Activated CD8-positive, alpha-beta memory T cell treated with anti-CD3 and anti-CD28 coated beads for 1 hour (primary cell): ENCODE measurements at places on chromosomes 3 and 15.

DNA sequence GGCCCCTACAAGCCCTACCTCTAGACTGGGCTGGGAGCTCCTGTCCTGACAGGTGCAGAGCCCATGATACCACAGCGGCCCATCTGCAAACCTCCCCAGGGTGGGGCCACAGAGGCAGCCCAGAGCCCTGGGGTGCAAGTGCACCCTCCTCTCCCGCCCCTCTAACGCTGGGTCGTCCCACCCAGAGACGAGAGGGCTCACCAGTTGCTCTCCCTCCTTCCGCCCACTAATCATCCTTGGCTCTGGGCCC is 742 bp downstream of the TNK2 start:
- DNase-seq = no peak

GRCh38 chr15:29674661-29675533 is 147.4 kb downstream of the TJP1 start:
- DNase-seq = no peak

GRCh38 chr15:52262364-52262763 is 33.2 kb downstream of the MYO5C start:
- DNase-seq = no peak

DNA sequence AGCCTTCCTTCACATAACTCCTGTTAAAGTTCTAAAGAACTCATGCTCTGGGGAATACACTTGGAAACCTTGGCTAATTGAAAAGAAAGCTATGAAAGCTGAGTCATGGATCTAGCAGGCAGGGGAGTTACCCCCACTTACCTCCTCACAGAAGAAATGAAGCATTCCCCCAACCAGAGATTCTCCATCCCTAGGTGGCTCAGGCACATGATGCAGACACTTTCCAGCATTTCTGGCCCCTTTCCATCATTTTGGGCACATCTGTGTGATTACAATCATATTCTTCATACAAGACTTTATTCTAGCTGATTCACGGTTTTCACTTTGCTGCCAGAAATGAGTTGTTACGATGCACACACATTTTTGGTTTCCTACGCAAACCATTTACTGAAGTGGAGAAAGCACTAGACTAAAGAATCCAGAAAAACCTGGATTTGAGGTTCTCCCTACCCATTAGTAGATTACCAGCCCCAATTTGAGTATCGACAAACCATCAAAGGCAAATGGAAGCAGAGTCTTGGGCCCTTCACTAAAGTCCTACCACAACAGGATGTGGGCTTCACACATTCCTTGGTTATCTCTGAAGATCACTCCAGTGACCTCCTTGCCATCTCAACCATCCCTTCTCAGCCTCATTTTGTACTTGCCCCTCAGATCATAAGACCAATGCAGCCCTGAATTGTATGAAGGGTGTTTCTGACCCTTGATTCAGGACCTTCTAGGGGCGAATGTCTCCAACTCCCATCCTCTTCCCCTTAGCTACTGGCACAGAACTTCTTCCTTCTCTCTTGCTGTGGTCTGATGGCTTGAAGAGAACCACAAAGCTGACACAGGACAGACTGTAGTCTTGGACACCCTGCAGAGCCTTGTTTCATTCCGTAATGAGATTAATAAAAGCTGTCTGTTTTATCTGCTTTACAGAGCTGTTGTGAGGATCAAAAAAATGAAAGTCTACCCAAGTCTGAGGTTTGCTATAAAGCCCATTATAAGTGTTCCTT is 42.5 kb upstream of the SNRK start:
- DNase-seq = no peak

DNA sequence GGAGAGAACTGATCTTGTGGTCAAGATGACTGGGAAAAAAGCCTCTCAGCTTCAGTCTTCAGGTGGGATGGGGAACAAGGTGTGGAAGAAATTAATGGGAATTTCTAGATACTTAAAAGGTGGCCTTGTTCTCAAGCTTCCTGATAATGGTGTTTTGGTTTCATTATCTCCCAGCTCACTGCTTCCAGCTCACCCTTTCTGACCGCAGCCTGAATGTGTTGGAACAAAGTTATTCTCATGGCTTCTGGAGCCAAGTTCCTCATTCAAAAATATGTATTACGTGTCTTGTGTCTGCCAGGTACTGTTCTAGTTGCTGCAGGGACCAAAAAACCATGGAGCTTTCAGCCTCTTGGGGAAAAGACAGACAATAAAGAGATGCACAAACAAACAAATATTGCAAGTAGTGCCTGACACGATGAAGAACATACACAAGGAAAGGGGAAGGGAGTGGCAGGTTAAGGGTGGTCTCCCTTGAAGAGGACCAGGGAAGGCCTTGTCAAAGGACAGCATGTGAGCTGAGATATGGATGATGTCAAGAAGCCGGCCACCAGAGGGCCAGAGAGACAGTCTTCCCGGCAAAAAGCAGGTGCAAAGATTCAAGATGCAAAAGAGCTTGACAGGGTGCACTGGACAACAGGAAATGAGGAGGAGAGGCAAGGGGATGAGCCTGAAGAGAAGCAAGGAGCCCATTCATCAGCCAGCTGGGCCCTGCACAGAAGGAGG is 35.5 kb downstream of the ARRDC4 start:
- DNase-seq = no peak

GRCh38 chr3:51605938-51606337 is 65.1 kb upstream of the TEX264 start:
- no peak for DNase-seq

- no peak for DNase-seq
These were observed 2.2 kb downstream of the CCDC32 start for GRCh38 chr15:40562691-40563090.

GRCh38 chr3:39809995-39810595 is 686 bp downstream of the MYRIP start:
- no peak for DNase-seq

- no peak for DNase-seq
These were observed 2.2 kb downstream of the CDCP1 start for GRCh38 chr3:45143673-45144671.

DNA sequence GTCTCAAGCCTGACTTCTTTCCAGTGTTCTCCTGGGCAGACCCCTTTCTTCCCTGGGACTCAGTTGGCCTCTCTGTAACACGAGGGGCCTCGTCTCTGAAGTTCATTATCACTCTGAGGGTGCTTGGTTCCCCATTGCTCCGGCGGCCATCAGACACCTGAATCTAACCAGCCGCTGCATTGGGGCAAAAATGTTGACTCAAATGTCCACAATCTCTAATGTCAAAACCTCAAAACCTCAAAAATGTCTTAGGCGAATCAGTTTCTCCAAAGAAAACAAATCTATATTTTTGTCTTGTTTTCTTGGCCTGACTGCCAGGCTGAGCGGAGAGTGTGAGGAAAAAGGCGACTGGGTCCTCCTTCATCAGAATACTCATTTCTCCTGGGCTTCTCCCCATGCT is 220.7 kb downstream of the VPS13C start:
- no peak for DNase-seq

GRCh38 chr15:61119556-61119955 is 109.5 kb downstream of the RORA start:
- no peak for DNase-seq

GRCh38 chr3:12187448-12188327 is 29.0 kb upstream of the TIMP4 start:
- no peak for DNase-seq

- DNase-seq = no peak
These were observed 45.1 kb upstream of the PLXND1 start for GRCh38 chr3:129651435-129652202.

DNA sequence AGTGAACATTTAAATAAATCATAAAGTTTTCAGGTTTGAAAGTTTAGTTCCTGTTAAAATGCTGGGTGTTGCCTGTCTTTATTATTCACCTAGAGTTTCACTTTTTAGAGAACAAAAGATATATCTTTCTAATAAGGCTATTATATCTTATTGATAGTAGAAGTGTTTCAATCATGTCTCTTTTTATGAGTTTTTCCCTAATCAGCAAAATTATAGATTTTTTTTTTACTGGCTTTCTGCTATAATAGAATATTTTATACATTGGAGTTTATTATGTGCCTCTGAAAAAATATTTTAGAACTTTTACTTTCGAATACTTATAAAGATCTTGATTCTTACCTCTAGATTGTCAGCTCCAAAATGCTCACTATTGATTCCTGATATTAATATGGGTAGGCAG is 131.5 kb downstream of the BBX start:
- DNase-seq = no peak

DNA sequence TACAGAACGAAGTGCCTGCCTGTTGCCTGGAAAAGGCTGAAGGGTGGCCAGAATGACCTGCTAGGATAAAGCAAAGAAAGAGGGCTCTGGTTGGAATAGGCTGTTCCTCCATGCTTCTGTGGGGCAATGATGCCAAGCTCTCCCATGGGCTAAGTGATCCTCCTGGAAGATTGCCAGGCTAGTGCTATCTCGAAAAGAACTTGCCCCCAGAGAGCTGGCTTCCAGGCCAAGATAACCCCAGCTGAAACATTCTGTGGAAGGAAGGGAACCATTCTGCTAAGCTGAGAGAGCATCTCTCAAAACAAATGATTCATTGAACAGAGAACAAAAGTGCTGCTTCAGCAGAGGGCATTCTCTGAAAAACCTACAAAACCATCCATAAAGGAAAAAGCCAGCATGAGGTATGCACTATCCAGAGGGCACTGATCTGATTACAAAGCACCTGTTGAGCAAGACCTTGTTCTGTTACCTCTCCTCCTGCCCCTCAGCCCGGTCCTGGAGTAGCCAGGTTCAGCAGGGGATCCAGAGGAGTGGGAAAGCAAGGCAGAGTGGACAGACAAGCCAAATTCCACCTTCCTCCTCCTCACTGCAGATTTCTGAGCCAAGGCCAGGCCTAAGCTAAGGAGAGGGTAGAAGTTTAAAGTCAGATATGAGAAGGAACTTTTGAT is 31.9 kb upstream of the SPRED1 start:
- no peak for DNase-seq

- no peak for DNase-seq
These were observed 315.6 kb upstream of the IL12A start for GRCh38 chr3:159672728-159673688.

GRCh38 chr3:196609805-196610515 is 29.5 kb upstream of the NRROS start:
- DNase-seq = no peak

DNA sequence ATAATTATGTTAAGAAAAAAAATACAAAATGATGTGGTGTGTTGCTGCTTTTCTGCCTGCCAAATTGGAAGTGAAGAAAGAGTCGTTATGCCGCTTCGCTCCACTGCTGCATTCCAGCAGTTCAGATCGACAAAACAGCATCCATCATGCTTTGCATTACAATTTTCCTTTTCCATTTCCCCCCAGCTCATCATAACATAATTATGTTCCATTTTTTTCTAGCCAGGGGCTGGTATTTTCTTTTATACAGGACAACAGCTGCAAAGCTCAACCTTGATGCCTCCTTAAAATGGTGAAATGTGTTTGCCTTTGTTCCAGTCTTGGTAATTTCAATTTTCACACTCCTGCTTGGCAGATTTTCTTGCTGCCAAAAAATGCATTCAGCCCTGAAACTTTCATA is 44.9 kb upstream of the KBTBD12 start:
- no peak for DNase-seq

DNA sequence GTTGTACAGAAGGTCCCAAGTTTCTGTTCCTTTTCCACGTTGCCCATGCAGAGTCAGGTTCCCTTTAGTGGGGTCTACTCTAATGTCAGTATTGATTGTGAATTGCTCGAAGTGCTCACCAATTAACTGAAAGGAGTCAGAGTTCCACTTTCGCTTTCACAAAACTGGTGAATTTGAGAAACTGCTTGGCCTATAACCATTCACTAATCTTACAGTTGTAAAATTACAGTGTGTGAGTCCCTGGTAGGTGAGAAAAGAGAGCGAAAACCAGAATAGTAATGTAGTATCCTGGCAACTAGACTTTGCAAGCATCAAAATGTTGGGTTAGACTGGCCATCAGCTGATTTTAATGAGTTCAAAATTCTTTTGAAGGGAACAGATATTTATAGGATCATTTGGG is 237.5 kb upstream of the CHRM5 start:
- no peak for DNase-seq

- DNase-seq = no peak
These were observed 265.6 kb downstream of the FOXP1 start for GRCh38 chr3:71317749-71318457.

GRCh38 chr15:59791755-59792154 is 102.6 kb upstream of the BNIP2 start:
- no peak for DNase-seq

- no peak for DNase-seq
These were observed 29.6 kb downstream of the SQOR start for GRCh38 chr15:45664451-45664850.

- DNase-seq = no peak
These were observed 479.4 kb downstream of the ERC2 start for GRCh38 chr3:55988905-55989304.

- no peak for DNase-seq
These were observed 53.2 kb downstream of the OXNAD1 start for GRCh38 chr3:16318176-16318575.

DNA sequence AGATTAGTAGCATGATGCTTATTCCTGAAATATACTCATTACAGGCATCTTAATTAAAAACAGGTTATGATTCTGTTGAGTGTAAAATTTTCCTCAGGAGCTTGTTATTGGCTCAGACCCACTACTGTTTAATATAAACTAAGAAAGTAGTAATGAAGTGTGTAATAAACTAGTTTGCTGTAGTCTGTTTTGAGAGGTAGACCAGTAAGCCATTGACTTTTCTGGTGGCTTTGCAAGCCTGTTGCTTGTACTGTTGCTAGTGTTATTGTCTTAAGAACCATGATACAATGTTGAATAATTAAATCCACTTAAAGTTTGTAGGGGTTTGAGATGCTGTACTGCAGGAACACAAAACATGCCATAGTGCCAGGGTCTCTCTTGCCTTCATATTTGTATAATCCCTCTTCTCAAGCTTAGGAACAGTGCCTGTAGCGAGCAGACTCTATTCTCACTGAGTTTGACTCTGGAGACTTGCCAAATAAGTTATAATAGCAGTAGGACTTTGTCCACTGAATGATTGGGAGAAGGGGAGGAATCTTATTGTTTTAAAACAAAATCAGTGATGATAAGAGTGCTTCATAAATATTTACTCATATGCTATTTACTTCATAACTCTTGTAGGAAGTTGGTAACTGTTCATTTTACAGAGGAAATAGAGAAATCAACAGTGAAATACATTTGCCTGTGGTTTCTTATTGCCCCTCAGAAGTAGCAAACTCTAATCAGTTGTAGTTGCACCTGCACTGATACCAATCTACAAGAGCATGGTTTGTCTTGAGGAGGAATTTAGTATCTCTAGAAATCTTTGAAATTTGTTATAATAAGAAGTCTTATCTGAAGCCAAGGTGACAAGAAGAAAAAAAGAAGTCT is 13.4 kb downstream of the TCF12 start:
- DNase-seq = no peak

- DNase-seq = no peak
These were observed 279.6 kb upstream of the CTDSPL start for GRCh38 chr3:37582086-37582485.

DNA sequence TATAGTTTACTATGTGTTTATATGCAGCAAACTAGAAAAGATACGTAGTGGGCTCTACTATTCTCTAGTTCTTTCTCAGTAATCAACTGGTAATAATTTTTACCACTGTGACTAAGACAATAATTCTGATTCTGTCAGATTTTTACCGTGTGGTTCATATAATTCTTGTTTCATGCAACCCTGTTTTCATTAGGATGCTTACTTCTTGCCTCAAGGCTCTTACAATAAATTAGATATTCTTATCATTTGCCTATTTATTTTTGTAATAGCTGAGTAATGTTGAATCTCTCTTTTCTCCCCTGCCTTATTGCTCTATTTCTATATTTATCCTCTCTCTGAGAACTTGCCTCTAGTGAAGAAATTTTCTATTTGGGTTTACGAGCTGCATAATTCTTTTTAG is 524.7 kb downstream of the NAALADL2 start:
- DNase-seq = no peak

- no peak for DNase-seq
These were observed 18.5 kb upstream of the C3orf62 start for GRCh38 chr3:49295489-49296058.
